ENCODE measurements at places on chromosomes 2 and 18.

DNA sequence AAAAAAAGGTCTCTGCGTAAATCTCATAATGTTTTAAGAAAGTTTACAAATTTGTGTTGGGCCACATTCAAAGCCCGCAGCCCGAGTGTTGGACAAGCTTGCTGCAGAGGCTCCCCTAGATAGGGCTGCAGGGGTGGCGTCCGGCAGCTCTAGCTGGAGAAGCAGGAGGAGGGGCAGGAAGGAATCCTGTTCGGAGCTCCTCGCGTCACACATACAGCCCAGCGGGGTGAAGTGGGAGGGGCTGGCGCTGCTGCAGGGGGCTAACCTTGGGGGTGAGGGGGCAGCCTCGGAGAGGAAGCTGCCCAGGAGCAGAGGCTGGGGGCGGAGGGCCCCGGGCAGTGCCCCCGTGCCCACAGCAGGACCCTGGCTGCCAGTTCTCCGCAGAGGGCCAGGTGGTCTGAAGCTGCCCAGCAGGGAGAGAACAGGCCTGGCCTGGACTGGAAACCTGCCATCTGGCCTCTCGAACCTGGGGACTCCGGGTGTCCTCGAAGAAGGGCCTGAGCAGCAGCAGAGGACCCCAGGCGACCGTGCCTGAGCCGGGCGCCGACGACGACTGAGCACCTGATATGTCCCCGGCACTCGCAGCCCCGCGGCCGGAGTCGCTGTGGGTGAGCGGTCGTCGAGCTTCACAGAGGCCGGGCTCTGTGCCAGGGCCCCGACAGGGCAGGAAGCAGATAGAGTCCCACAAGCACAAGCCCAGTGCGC lies 2.6 kb upstream of the GPR35 start:
- DNase-seq, result no peak

- no peak for DNase-seq
Observed at GRCh38 chr2:16832910-16833309, 167.3 kb upstream of the CYRIA start.

- peak; percentile 58 for DNase-seq
Observed at GRCh38 chr18:60556326-60556725, 183.8 kb upstream of the MC4R start.

GRCh38 chr2:3566806-3567205 lies 8.3 kb upstream of the RPS7 start:
- no peak for DNase-seq

Measured in MM.1S (cell line).